ENCODE measurements at places on chromosomes 1 and 21. TPM values are rescaled to one million over a fixed set of nuclear protein-coding genes. Genes with fewer than 3 reads are reported as not detected.

Gene LDLRAD1
- total RNA-seq, result not detected

Gene TMEM52
- total RNA-seq, result 0.43 TPM

Gene RBM11
- total RNA-seq, result 0.26 TPM

Gene GFI1
- total RNA-seq, result 0.07 TPM

Gene OR2W3
- total RNA-seq, result not detected

Gene GBP4
- 0.66 TPM for total RNA-seq

Gene AVPR1B
- not detected for total RNA-seq

Gene C1orf87
- not detected for total RNA-seq

Gene TCHH
- total RNA-seq, result 0.03 TPM

Gene ZC3H12A
- 26.5 TPM for total RNA-seq

Gene MIXL1
- total RNA-seq, result not detected

Gene LCE1C
- total RNA-seq, result not detected

Gene SORT1
- 27.4 TPM for total RNA-seq

Gene OPTC
- not detected for total RNA-seq

Gene IFNAR2
- total RNA-seq, result 9.1 TPM

Gene FBXO28
- total RNA-seq, result 39.4 TPM

Gene TSTD1
- 10.1 TPM for total RNA-seq

Gene FCAMR
- not detected for total RNA-seq

Gene ARTN
- 0.63 TPM for total RNA-seq

Gene GBP2
- 24.2 TPM for total RNA-seq

Gene TTC39A
- total RNA-seq, result 2.0 TPM

Gene FLG
- 0.23 TPM for total RNA-seq

Gene SERPINC1
- 0.07 TPM for total RNA-seq

Gene KLHDC7A
- total RNA-seq, result not detected

Gene MROH7
- 0.73 TPM for total RNA-seq

Gene IQCC
- 1.4 TPM for total RNA-seq

Gene CAPN8
- not detected for total RNA-seq

Gene LCE2A
- not detected for total RNA-seq

Gene DNAJC28
- 0.96 TPM for total RNA-seq

Gene MTARC2
- total RNA-seq, result 10.5 TPM

Gene OR10X1
- total RNA-seq, result not detected

Gene MRTO4
- total RNA-seq, result 16.3 TPM

Measured in smooth muscle cell of the pulmonary artery (primary cell).